Lung (tissue), 17 donors: ENCODE measurements at places on chromosomes 16 and 17.
A peak's percentile ranks its signal among the peaks of the same experiment; 100 is the strongest.

GRCh38 chr17:34503528-34504195, 75.7 kb upstream of the TMEM132E start:
- DNase-seq, result no peak

- peak; percentile 38 for DNase-seq
Observed at GRCh38 chr16:60510941-60511340, 1525.3 kb downstream of the CDH8 start.

- DNase-seq, result no peak
Observed at GRCh38 chr17:28204751-28205150, 114.2 kb upstream of the TMEM97 start.

DNA sequence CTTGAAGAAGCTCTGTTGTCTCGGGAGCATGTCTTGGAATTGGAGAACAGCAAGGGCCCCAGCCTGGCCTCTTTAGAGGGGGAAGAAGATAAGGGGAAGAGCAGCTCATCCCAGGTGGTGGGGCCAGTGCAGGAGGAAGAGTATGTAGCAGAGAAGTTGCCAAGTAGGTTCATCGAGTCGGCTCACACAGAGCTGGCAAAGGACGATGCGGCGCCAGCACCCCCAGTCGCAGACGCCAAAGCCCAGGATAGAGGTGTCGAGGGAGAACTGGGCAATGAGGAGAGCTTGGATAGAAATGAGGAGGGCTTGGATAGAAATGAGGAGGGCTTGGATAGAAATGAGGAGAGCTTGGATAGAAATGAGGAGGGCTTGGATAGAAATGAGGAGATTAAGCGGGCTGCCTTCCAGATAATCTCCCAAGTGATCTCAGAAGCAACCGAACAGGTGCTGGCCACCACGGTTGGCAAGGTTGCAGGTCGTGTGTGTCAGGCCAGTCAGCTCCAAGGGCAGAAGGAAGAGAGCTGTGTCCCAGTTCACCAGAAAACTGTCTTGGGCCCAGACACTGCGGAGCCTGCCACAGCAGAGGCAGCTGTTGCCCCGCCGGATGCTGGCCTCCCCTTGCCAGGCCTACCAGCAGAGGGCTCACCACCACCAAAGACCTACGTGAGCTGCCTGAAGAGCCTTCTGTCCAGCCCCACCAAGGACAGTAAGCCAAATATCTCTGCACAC, 21.2 kb downstream of the AKAP1 start:
- no peak for DNase-seq

- DNase-seq, result no peak
Observed at GRCh38 chr17:31754239-31754945, 104.7 kb downstream of the COPRS start.

- DNase-seq, result peak; percentile 84
Observed at GRCh38 chr16:51982715-51983680, 563.9 kb downstream of the TOX3 start.

DNA sequence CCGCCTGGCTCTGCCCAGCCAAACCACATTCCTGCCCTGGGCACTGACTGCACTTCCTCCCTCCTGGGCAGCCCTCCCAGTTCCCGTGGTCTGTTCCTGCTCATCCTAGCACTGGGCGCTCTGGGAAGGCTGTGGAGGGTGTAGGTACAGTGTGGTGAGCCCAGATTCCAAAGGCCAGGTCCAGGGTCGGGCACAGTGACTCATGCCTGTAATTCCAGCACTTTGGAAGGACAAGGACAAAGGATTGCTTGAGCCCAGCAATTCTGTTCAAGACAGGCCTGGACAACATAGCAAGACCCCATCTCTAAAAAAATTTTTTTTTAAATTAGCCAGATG, 30.6 kb downstream of the C16orf74 start:
- DNase-seq, result no peak

- DNase-seq, result no peak
Observed at GRCh38 chr17:71966055-71966454, 154.8 kb upstream of the SOX9 start.

GRCh38 chr16:8957509-8958157, 6.1 kb downstream of the USP7 start:
- no peak for DNase-seq

DNA sequence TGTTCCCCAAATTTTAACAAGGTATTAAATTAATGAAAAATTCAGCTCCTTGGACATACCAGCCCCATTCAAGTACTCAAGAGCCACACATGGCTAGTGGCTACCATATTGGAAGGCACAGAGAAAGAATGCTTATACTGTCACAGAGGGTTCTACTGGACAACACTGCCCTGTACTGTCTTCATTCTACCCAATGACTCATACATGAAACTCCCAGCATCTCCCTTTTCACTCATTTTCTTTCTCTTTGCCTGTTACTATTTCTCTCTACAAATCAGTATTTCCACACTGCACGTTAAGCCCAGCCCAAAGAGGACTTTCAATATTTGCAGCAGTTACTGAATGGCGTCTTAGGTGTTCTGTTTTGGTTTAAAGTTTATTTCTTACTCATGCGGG, 72.1 kb upstream of the RCVRN start:
- no peak for DNase-seq

- DNase-seq, result peak; percentile 17
Observed at GRCh38 chr17:81404558-81405165, 9.4 kb downstream of the BAHCC1 start.

DNA sequence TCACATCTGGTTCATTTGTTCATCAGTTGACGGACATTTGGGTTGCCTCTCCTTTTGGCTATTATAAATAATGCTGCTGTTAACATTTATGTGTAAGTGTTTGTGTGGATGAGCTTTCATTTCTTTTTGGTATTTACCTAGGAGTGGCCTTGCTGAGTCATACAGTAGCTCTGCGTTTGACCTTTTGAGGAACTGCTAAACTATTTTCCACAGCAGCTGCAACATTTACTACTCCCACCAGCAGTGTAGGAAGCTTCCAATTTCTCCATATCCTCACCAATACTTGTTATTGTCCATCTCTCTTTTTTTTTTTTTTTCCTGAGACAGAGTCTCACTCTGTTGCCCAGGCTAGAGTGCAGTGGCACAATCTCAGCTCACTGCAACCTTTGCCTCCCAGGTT, 20.7 kb upstream of the PLCG2 start:
- DNase-seq, result no peak

DNA sequence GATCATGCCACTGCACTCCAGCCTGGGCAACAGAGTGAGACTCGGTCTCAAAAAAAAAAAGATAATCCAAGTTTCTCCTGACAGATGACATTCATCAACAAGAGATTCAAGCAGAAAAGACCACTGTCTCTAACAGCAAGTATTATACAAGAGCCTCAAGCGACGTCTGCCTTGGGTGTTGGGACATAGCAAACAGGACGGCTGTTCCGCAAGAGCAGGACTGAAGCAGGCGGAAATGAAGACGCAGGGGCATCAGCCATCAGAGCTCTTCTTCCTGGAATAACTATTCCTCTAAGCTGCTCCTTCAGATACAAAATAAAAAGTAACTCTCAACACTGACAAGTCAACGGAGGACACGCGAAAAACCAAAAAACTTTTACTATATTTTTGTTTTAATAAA, 54.0 kb downstream of the ANKRD11 start:
- DNase-seq, result no peak
